Airway epithelial cell (primary cell): ENCODE measurements at places on chromosomes 6 and 20. TPM values are rescaled to one million over a fixed set of nuclear protein-coding genes. Genes with fewer than 3 reads are reported as not detected.

Gene POU5F1
- total RNA-seq: 0.60 and 3.5 TPM in 2 replicates

Gene MEP1A
- total RNA-seq: 0.14 and 0.21 TPM in 2 replicates

Gene CST4
- not detected in 2 replicates for total RNA-seq

Gene PEDS1
- total RNA-seq: 72.7 and 91.9 TPM in 2 replicates

Gene ADGRF5
- total RNA-seq: under 0.01 TPM in 1 of 2 replicates, not detected in the other

Gene FAM209B
- total RNA-seq: 0.49 TPM in 1 of 2 replicates, not detected in the other

Gene STX7
- 22.6 and 23.6 TPM in 2 replicates for total RNA-seq

Gene SIRT5
- 11.7 and 21.9 TPM in 2 replicates for total RNA-seq

Gene ARG1
- total RNA-seq: not detected in 2 replicates

Gene ATP9A
- total RNA-seq: 5.6 and 7.3 TPM in 2 replicates

Gene GNAS-AS1
- total RNA-seq: 0.42 and 2.0 TPM in 2 replicates

Gene HLA-DRB5
- not detected in 2 replicates for total RNA-seq

Gene BPIFB1
- not detected in 2 replicates for total RNA-seq

Gene SRXN1
- total RNA-seq: 63.5 and 75.2 TPM in 2 replicates

Gene CASS4
- total RNA-seq: 0.21 TPM in 1 of 2 replicates, not detected in the other

Gene PKHD1
- total RNA-seq: not detected in 2 replicates

Gene PAX1
- not detected in 2 replicates for total RNA-seq

Gene MAP7
- total RNA-seq: 22.4 and 23.6 TPM in 2 replicates

Gene SLX4IP
- total RNA-seq: 3.5 and 4.7 TPM in 2 replicates

Gene CFB
- total RNA-seq: 3.1 and 3.9 TPM in 2 replicates

Gene MYL9
- 4.8 and 5.4 TPM in 2 replicates for total RNA-seq

Gene DHX16
- 25.9 and 36.0 TPM in 2 replicates for total RNA-seq

Gene ADGB
- not detected in 2 replicates for total RNA-seq

Gene SLC22A7
- total RNA-seq: not detected in 2 replicates

Gene MEI4
- total RNA-seq: not detected in 2 replicates

Gene WASF1
- 18.0 and 23.3 TPM in 2 replicates for total RNA-seq

Gene RAD21L1
- total RNA-seq: not detected in 2 replicates

Gene TULP1
- 0.09 TPM in 1 of 2 replicates, not detected in the other for total RNA-seq

Gene CDSN
- total RNA-seq: 0.14 TPM in 1 of 2 replicates, not detected in the other

Gene MCM8
- 7.2 and 8.0 TPM in 2 replicates for total RNA-seq

Gene FAM184A
- total RNA-seq: 0.14 and 0.19 TPM in 2 replicates

Gene MRPS18B
- total RNA-seq: 46.5 and 60.3 TPM in 2 replicates

Gene EDN3
- not detected in 2 replicates for total RNA-seq

Gene RFX6
- total RNA-seq: not detected in 2 replicates

Gene SLC52A3
- total RNA-seq: 0.42 and 0.71 TPM in 2 replicates

Gene VGLL2
- not detected in 2 replicates for total RNA-seq
